ENCODE measurements at places on chromosomes 4 and X.

- DNase-seq, result no peak
Observed at GRCh38 chr4:160284516-160284915, 1181.6 kb downstream of the RAPGEF2 start.

DNA sequence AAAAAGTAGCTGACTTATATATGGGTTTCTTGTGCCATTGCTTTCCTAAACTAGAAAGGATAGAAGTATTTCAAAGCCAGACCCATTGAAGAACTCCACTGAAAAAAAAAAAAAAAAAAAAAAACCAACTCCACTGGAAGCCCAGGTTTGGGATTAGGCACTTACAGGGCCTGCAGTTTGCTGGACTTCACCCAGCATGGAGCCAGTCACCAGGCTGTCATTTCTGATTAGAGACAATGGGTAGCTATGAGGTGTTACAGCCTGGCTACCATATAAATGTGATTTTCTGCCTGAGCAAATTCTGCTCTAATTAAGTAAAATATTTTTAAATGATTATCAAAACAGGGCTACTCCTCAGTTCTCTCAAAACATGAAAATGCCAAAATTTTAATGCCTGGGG is 49.5 kb downstream of the HS6ST2 start:
- no peak for DNase-seq

DNA sequence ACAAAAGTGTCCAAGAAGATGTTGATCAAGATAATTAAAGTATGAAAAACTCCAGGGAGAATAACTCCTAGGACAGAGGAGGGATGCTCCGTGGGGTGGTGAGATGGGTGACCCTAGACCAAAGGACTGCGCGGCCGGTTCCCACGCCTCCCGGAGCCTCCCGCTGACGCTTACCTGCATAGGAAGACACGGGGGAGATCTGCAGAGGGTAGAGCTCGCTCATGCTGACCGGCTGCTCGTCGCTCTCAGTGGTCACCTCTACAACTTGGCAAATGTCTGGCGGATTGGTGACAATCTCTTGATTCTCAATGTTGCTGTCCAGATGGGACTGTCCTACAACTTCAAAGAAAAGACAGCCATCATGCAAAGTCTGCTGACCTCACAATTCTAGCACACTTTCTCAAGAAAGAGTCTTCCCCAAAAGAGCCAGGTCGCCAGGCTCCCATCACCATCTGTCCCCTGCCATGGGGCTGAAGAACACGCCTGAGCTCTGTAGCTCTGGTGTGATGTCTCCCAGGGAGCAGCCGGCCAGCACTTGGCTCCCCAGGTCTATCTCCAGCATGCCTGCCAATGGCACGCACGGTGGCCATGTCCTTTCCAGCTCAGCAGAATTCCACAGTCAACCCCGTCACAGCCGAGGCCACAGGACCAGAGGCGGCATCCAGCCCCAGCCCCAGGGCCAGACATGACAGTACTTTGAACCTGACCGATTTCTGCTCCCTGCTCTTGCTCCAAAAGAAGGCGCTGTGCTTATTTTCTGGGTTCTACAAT is 75.4 kb downstream of the IRF2 start:
- no peak for DNase-seq

DNA sequence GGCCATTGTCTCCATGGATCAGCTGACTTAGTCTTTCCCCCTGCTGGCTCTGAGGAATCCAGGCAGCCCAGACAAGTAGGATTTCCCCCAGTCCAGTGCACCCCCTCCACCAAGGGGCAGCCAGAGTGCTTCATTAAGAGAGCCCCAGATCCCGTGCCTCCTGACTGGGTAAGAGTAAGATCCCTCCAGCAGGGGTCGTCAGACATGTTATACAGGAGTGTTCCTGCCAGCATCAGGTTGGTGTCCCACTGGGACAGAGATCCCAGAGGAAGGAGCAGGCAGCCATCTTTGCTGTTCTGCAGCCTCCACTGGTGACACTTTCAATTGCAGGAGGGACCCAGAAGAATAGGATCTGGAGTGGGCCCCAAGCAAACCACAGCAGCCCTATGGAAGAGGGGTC is 29.0 kb upstream of the INPP4B start:
- no peak for DNase-seq

DNA sequence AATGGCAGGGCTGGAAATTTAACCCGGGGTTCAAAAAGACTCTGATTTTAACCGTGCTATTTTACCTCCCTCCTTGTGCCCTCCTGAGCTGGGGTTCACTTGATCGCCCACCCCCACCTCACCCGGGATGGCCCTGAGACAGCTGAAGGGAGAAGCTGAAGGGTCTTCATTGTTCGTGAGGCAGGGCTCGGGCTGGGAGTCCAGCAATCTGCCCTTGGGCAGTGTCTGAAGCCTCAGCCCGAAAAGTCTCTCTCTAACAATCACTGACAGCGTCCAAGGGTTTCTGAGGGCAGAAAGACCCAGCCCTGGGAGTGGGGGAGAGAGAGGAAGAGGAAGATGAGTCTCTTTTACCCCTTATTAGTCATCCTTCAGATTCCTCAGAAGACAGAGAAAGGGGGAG is 39.4 kb upstream of the PHOX2B start:
- no peak for DNase-seq

- no peak for DNase-seq
Observed at GRCh38 chr4:159105761-159106243, 2.9 kb downstream of the RAPGEF2 start.

- DNase-seq, result no peak
Observed at GRCh38 chrX:138504273-138504672, 207.2 kb downstream of the FGF13 start.

DNA sequence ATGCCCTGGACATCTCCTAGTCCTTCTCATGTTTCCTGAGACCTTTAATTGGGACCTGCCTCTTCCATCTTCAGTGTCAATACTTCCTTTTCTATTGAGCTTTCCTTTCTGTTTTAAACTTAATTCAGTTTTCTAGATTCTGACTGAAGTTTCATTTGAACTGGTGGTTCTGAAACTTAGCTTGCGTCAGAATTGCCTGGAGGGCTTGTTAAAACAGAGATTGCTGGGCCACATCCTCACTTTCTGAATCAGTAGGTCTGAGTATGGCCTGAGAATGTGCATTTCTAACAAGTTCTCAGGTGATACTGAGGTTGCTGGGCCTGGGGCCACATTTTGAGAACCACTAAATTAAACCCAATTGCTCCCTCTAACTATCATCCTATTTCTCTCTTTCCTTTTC is 152.1 kb upstream of the DGKK start:
- no peak for DNase-seq

GRCh38 chr4:4182835-4183568 is 43.7 kb downstream of the OTOP1 start:
- no peak for DNase-seq

DNA sequence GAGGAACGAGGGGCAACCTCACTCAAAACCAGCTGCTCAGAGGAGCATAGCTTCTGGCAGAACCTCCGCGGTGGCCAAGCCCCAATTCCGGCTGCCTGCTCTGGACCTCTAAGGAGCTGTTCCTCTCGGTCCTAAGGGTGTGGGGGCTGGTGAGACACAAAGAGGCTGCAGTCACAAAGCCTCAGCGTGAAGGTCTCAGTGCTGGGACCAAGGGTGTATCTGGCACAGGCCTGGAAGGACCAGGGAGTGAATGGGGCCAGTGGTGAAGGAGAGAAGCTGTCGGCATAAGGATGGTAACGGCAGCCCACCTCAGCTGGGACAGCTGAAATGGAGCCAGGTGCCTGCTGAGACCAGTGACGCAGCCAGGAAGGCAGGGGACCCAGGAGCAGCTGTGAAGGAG is 5.3 kb downstream of the PDE6B start:
- no peak for DNase-seq

DNA sequence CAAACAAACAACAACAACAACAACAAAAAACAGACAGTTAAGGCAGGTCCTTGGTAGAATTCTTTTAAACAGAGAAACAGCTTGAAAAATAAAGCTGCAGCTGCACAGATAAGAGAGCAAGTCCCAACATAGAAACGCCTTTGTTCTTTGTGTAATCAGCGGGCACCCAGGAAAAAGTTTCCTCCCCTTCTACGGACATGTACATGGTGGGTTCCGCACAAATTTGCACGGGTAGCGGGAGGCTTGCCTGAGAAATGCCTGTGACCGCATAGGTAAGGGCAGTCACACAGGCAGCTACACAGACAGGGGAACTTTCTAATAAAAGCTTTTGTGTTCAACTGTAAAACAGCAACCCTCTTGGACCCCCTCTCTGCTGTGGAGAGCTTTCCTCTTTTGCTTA is 25.7 kb upstream of the CT47A1 start:
- no peak for DNase-seq
